ENCODE measurements at places on chromosomes 5 and 9.

GRCh38 chr9:101512116-101512515 is 21.5 kb upstream of the RNF20 start:
- no peak for DNase-seq

DNA sequence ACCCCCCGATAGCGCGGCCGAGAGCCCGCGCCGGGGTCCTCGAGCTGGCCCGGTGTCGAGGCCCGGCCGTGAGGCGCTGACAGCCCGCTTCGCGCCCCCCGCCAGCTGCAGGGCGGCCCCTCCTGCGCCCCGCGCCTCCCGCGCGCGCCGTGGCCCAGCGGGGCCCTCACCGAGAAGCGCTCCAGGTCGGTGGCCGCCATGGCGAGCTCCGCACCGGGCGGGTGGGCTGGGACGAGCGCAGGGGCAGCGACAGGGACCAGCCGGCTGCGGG is 166 bp downstream of the SEPTIN8 start:
- no peak for DNase-seq

GRCh38 chr9:101323129-101323528 is 61.7 kb downstream of the BAAT start:
- DNase-seq: no peak

- DNase-seq: no peak
Measured at GRCh38 chr5:139494832-139495231, 12.3 kb upstream of the STING1 start.

- peak; percentile 43 for DNase-seq
Measured at GRCh38 chr9:77575785-77576184, 72.3 kb downstream of the GNA14 start.

DNA sequence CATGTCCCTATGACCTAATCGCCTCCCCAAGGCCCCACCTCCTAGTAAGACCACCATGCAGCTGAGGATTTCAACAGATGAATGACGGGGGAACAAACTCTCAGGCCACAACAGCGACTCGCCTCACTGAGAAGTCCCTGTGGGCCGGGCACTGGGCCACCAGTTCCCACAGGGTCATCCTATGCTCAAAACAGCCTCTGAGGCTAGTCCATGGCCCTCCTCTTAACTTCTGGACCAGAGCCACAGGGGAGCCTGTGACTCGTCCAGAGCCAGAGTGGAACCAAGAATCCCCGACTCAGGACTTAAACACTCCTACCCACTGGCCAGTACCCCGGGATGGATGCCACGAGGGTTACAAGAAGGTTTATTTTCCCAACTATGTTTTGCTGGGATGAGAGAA is 12.3 kb downstream of the GFPT2 start:
- DNase-seq: no peak

GRCh38 chr9:124202447-124202971 is 55.2 kb upstream of the NEK6 start:
- DNase-seq: no peak

GRCh38 chr9:28444637-28445036 is 871.4 kb upstream of the C9orf72 start:
- no peak for DNase-seq

DNA sequence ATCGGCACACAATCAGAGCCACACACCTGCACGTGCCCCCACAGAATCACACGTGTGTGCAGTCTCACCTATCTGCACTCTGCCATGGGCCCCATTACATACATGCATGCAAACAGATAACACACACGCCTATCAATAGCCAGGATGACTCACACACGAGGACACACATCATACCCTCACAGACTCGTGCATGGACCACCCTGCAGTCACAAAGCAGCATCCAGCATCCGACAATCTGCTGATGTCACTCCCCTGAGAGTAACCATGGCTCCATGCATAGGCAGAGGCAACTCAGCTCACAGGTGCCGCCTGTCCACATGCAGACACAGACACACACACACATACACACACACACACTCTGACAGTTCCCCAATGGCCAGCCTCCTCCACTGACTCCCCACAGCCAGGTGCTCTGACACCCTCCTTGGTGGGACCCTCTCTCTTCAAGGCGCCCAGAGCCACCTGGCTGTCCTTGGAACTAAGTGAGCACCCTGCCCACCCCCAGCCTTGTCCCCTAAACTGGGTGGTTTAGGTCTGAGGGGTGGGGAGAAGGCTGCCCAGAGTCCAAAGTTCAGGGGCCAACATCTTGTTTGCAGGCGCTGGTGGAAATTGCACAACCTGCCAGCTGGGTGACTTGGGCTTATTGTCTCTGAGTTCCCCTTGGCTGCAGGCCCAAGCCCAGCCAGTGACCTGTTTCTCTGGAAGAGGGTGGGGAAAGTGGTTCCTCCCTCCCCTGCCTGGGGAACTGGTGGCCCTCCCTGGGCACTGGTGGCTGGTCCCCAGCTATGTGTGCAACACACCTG is 34.6 kb upstream of the NEK6 start:
- no peak for DNase-seq

DNA sequence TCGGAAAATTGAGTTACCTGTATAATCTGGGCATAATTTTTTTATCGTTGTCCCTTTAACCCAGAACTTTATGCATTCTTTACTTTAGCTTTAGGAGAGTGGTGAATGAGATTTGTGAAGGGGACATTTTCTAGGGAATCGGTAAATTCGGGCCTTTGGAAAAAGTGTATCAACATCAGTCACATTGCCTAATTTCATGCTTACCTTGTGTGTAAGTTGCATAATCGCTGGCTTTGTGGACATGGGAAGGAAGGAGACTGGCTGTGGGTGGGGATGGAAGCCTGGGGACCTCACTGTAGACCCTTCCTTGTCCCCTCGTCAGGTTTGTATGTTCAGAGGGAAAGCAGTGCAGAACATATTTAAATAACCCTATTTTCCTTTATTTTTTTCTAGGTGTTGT is 3.3 kb downstream of the PSAT1 start:
- DNase-seq: no peak

GRCh38 chr5:174937201-174938123 is 213.1 kb downstream of the MSX2 start:
- DNase-seq: no peak

DNA sequence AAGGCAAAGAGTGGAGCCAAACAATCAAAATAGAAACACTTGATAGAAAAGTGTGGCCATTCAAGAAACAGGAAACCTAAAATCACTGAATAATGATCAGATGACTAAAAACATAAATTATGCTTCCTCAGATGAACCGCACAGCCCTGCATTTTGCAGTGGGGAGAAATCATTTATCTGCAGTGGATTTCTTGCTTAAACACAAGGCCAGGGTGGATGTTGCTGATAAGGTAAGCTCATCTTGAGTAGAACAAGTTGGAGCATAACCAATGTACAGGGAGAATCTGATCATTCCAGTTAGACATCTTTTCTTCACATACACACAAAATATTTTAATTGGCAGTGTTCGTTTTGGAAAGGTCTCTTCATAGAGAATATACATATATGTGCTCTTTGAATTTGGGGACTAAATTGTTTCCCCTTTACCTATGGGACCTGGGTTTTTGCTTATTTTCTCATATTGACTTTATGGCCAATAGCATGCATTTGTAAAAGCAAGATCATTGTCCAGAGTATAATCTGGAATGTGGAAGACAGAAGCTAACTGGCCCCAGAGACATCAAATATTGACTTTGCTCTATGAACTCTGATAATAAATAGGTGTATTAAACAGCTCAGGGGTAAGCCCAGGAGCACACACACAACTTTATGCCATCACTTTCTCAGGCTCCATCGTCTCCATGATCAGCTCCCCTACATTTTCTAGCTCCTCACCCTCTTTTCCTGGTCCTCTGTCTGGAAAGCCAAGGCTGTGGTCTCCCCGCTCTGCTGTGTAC is 9.1 kb downstream of the ANKDD1B start:
- no peak for DNase-seq

- DNase-seq: no peak
Measured at GRCh38 chr5:56607551-56607950, 207.8 kb upstream of the MAP3K1 start.

DNA sequence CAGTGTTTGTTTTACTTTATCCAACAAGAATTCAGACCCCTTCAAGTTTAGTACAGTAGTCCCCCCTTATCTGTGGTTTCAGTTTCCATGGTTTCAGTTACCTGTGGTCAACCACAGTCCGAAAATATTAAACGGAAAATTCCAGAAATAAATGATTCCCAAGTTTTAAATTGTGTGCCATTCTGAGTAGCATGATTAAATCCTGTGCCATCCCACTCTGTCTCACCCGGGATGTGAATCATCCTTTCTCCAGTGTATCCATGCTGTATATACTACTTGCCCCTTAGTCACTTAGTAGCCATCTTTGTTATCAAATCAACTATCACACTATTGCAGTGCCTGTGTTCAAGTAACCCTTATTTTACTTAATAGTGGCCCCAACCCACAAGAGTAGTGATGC is 153.8 kb upstream of the RASA1 start:
- peak; percentile 94 for DNase-seq

DNA sequence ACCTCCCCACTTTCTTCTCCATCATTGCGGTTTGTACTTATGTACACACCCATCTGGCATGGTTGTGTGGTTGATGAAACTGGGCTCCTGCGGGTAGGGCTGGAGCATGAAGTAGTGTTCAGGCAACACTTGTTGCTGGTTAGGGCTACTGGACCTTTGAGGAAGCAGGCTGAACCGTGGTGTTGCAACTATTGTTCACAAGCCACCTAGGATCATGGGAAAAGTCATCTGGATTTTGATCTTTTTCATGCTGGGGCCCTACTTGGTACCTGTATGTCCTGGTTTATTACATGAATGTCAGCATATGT is 40.1 kb upstream of the TIFAB start:
- DNase-seq: no peak

GRCh38 chr5:31688515-31689092 is 49.7 kb downstream of the PDZD2 start:
- DNase-seq: no peak

- no peak for DNase-seq
Measured at GRCh38 chr9:32177396-32177795, 207.0 kb upstream of the ACO1 start.

DNA sequence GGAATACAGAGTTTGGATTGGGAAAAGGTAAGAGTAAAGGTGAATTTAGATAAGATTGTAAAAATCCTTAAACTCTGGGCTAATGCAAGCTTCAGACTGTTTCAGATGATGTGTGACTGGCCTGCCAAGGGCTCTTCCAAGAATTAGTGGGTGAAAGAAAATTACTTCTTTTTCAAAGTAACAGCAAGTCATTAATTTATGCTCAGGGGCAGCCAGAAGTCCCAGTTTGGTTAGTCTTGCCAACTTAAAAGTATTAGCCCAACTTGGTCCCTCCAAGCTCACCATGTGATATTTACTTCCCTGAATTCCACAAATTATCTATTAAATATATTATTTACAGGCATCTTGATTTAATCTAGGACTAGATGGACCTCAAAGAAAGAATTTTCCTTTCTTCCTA is 947.8 kb downstream of the NR2F1-AS1 start:
- DNase-seq: no peak

DNA sequence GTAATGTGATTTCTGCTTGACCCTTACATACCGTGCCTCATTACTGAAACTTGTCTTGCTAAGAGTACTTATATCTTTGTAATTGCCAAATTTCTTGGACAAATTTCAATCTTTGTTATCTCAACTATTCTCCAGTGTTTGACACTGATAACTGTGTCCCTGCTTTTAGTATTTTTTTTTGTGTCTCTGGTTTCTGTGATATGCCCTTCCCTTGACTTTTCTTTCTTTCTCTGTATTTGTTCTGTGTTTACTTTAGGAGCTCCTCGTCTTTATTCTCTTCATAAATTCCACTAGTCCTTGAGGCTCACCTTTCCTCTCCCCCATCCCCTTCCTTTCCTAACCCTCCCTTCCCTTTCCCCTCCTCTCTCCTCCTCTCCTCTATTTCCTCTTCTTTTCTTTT is 123.7 kb upstream of the FBXL17 start:
- DNase-seq: no peak

DNA sequence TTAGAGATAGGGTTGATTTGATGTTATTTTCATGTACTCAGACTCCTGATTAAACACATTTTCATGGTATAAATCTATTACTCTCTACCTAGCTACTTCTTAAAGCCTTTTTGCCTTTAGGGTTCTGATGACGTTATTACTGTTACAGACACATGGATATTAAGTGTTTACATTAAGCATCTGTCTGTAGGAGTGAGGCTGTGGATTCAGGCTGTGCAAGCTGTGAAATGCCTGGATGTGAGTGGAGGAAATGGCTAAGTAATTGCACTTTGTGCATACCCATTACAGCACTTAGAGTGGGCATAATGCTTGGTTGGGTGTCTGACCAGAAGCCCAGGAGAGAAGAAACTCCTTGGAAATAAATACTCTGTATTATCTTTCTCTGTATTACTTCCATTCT is 186.8 kb downstream of the SNX18 start:
- no peak for DNase-seq

DNA sequence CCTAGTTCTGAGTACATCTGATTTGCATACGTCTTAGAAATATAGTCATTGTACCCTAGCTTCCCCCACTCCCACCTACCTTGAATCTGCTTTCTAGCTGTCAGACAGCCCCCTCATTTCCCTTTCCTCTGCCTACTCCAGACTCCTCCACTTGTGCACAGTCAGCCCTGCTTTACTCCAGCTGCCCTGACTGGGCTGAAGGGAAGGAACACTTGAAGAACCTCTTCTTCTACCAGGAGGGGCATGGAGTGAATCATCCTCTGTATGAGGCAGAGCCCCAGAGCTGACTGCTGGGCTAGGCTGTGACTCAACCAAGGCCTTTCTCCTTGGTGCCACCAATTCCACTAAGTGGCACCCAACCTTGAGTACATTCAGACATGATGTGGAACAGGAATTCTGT is 18.1 kb upstream of the ZFR start:
- DNase-seq: peak; percentile 71

GRCh38 chr9:91378695-91379127 is 17.0 kb upstream of the AUH start:
- no peak for DNase-seq

- no peak for DNase-seq
Measured at GRCh38 chr5:96919754-96920197, 16.1 kb upstream of the LNPEP start.

- no peak for DNase-seq
Measured at GRCh38 chr5:153885141-153885540, 153.6 kb downstream of the FAM114A2 start.

DNA sequence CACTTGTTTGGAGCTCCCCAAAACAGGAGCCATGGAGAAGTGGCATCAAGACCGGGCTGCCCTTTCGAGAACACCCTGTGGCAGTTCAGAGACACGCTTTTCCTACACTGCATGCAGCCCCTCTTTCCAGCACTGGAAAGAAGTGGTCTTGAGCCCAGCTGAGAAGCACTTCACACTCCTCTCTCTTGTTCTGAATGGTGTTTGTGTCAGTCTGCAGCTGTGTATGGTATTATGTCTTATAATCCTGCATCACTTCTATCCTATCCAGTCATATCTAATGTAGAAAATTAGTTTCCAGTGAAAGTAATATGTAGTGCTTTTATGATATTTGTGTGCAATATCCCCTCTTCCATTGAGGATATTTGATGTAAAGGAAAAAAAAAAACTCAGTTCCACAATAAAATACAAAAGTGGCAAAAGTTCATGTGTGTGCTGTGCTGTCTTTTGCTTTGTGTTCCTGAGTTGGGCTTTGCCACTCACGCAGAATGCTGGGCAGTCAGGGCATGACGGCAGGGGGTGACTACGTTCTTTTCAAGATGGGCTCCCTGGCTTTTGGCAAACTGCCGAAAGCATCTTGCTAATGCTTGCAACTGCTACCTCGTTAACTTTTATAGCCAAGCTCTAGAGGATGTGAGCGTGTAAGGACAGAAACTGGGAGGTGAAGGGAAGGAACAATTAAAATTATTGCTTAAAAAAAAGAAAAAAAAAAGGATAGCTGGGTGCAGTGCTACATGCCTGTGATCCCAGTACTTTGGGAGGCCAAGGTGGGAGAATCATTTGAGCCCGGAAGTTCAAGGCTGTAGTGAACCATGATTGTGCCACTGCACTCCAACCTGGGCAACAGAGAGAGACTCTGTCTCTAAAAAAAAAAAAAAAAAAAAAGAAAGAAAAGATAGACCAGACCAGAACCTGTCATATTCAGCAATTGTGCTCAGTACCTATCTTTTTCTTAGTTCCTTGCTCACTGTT is 102.2 kb downstream of the MAP1B start:
- DNase-seq: no peak
